ENCODE measurements at places on chromosomes 12 and 14.

DNA sequence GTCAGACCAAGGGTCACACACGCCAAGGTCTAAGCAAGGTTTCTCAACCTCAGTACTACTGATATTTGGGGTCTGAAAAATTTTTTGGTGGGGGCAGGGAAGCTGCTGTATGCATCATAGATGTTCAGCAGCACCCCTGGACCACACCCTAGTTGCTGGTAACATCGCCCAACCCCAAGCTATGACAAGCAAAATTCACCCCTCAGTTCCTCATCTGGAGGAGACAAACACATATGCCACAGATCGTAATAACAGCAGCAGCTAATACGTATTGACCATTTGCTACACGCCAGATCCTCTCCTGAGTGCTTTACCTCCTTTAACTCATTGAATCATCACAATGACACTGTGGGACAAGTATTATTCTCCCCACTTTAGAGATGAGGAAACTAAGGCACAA, 46.4 kb downstream of the ACTN1 start:
- no peak for DNase-seq

GRCh38 chr14:104702106-104702505, 12.7 kb downstream of the INF2 start:
- DNase-seq = no peak

DNA sequence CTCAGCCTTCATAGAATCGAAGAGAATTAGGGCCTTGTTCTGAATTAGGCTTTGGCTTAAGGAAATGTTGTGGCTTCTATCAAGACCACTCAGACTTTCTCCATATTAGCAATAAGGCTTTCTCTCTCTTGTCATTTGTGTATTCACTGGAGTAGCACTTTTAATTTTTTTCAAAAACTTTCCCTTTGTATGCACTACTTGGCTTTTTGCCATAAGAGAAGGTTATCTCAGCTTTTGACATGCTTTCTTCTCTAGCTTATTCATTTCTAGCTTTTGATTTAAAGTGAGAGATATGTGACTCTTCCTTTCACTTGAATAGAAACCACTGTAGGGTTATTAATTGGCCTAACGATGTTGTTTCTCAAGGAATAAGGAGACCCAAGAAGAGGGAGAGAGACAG, 244.2 kb downstream of the GPHN start:
- no peak for DNase-seq

GRCh38 chr12:7499636-7500035, 3.9 kb downstream of the CD163 start:
- DNase-seq = no peak

DNA sequence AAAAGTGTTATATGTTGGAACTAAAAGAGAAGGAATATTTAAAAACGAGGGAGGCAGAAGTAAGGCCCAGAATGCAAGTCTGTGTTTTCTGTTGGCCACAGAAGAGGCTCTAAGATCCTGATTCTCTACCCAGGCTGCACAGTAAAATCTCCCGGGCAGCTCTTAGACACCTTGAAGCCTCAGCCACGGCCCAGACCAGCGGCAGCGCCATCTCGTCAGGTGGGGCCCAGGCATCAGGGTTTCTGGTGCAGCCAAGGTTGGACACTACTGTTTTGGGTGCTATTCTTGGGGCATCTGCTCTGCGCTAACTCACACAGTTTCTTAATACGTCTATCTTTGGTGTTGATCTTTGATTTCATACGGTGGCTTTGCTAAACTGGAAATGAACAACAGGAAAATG, 16.8 kb downstream of the FAM181A start:
- no peak for DNase-seq

DNA sequence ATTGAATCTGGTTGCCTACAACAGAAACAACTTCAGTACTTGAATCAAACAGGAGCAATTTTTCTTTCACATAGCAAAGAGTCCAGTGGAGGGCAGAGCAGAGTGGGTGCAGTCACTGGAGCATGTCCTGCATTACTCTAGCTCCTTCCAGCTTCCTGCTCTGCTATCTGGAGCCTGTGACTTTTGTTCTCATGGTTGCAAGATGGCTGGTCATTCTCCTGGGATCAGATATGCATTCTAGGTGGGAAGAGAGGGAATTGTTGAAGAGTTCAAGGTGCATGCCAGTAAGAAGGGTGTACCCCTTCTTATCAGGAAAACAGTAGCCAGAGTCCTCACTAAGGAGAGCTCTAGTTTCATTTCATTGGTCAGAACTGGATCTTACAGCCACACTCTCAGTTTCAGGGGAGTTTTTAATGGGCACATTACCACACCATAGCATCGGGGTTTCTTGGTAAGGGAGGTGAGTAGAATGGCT, 8.0 kb downstream of the IFT43 start:
- no peak for DNase-seq

GRCh38 chr12:76109879-76110278, 25.4 kb upstream of the NAP1L1 start:
- DNase-seq = no peak

DNA sequence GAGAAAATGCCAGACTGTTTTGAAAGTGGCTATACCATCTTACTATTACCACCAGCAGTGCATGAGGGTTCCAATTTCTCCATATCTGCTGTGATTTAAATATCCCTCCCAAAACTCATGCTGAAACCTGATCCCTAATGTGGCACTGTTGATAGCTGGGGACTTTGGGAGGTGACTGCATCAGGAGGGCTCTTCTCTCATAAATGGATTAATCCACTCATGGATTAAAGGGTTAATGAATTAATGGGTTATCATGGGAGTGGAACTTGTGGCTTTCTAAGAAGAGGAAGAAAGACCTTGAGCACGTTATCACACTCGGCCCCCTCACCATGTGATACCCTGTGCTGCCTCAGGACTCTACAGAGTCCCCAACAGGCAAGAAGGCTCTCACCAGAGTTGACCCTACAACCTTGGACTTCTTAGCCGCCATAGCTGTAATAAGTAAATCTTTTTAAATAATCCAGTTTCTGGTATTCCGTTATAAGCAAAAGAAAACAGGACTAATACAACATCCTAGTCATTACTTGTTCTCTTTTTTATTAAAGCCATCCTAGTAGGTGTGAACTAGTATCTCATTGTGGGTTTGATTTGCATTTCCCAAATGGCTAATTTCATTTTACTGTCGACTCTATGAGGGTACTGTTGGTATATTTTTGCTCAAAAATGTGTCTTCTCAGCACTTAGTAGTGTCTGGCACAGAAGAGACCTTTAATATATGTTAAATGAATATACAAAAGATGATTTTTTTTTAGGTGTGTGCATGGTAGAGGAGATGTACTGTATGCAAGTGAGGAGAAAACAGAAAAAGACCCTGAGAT, 14.3 kb downstream of the PPP1R12A start:
- no peak for DNase-seq

- DNase-seq = no peak
These were observed 3.9 kb upstream of the PPP1R12A start for GRCh38 chr12:79938843-79939242.

DNA sequence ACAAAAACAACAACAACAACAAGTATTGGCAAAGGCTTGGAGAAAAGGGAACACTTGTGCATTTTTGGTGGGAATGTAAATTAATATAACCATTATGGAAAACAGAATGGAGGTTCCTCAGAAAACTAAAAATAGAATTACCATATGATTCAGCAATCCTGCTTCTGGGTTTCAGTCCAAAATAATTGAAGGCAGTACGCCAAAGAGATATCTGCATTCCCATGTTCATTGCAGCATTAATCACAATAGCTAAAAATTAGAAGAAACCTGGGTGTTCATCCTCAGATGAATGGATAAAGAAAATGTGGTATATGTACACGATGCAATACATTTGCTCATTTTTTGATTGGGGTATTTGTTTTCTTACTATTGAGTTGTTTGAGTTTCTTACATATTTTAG, 813.0 kb downstream of the NRXN3 start:
- no peak for DNase-seq

GRCh38 chr12:70823182-70823976, 97.2 kb downstream of the PTPRR start:
- no peak for DNase-seq

- no peak for DNase-seq
These were observed 587 bp downstream of the DLK1 start for GRCh38 chr14:100727086-100727872.

- DNase-seq = no peak
These were observed 67.3 kb upstream of the BICD1 start for GRCh38 chr12:32039347-32039746.

- no peak for DNase-seq
These were observed 28.9 kb downstream of the PNN start for GRCh38 chr14:39203659-39204606.

- DNase-seq = no peak
These were observed 37.1 kb downstream of the CMKLR1 start for GRCh38 chr12:108302016-108302402.

DNA sequence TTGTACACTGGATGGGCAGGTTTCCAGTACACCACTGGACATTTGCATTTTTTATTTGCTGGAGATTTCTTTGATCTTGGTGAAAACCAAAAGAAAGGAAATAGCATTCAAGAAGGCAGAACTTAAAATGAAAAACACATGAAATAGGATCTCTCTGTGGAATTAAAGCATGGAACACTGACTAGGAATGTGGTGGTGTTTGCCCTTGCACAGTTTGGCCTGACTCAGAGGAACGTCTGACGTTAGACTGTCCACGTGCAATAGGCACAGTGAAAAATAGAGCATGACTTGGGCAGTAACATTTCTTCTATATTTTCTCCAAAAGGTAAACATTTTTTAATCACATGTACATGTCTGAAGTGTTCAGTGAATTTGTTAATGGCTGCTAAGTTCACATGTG, 474.1 kb upstream of the PRICKLE1 start:
- no peak for DNase-seq

DNA sequence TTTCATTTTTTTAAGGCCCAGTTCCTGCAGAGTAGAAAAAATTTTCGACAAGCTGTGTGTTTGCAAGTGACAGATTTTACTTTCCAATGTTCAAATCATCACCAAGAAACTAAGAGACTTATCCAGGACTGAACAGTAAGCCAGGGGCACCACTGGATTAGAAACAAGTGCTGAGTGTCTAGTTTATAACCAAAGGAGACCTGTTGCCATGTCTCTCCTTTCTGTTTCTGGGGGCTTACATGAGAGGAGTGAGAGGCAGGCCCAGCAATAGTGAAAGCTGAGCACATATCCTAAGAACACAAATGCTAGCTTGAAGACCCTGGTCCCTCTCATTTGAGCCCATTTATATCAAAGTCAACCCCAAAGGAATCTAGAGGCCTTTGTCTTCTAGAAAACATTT, 2.9 kb downstream of the IFNG start:
- no peak for DNase-seq

GRCh38 chr14:105748204-105748578, 221.8 kb downstream of the TMEM121 start:
- DNase-seq = no peak

GRCh38 chr14:22177870-22178269, 411.2 kb downstream of the DAD1 start:
- no peak for DNase-seq

DNA sequence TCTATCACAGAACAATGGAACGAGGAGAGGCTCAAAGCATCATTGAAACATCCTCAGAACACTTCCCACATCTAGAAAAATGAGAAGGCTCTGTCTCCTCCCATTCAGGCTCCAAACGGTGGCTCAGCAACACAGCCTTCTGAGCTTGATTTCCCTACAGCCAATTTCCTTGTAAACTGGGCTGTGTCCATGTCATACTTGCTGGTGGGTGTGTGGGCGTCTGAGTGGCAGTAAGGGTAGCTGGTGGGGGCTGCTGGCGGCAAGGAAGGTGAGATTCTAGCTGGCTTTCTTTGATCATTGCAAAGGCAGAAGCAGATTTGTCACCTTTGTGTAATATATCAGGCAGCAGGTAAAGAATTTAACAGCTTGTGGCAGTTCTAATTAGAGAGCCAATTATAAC, 163.7 kb downstream of the CALM1 start:
- DNase-seq = no peak

DNA sequence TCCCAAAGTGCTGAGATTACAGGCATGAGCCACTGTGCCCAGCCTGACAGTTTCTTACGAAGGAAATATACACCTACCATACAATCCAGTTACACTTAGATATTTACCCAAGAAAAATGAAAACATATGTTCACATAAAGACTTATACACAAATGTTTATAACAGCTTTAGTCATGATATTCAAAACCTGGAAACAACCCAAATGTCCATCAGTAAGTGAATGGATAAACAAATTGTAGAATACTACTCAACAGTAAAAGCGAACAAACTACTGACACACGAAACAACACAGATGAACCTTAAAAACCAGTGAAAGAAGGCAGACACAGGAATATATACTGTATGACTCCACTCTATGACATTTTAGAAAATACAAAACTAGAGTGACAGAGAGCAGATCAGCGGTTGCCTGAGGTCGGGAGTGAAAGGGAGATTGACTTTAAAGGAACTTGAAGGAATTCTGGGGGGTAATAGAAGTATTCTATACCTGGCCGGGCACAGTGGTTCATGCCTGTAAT, 83.6 kb downstream of the SPRING1 start:
- DNase-seq = no peak

DNA sequence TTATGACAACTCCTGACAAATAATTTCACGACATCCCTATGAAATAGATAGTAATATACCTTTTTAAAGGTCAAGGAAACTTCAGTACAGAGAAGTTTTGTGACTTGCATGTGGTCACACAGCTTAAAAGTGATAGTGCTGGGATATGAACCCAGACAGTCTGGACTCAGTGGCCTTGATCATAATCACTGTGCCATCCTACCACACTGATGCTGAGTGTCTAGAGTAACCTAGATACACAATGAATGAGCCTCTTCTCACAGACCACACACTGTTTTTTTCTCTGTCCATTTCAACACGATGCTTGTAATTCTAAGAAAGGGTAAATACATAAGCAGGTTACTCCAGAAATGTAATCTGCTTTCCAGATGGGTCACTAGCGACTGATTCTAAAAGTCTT, 88.2 kb downstream of the SYNE2 start:
- DNase-seq = no peak

DNA sequence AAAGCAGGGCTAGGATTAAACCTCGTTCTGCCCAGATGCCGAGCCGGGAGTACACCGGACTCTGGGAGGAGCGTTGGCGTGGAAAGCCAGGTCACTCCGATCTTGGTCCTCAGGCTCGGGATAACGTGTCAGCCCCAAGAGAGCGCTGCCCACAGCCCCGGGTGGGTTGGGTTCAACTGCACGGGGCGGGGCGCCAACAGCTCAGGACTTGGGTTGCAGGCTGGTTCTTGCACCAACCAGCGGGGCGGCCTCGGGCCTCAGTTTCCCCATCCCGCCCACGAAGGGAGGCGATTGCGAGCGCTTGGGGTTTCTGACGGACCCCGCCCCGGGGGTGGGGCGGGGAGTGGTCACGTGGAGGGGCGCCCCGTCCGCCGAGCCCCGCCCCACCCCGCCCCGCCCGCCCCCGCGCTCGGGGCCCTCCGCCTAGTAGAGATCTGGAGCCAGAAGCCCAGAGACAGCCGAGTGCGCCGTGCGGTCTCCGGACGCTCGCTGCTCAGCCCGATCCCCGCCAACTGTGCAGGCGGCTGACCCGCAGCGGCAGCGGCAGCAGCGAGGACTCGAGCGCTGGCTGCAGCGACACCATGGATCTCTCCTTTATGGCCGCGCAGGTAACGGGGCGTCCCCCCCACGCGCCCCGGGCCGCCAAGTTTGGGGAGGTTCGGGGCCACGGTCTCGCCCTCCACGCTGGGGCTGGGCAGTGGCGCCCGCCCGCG, at the start of gene C14orf132:
TSS of gene C14orf132 (plus strand) at position 443 of the 713 bp plus-strand sequence. CDS start at position 582, 139 bp downstream.
- no peak for DNase-seq
